Sigmoid colon (tissue), 7 donors: ENCODE measurements at places on chromosomes 3 and 15. TPM values are rescaled to one million over a fixed set of nuclear protein-coding genes. Genes with fewer than 3 reads are reported as not detected.

BUB1B gene
- 0.33 TPM for total RNA-seq

KBTBD13 gene
- not detected for total RNA-seq

SAMD7 gene
- not detected for total RNA-seq

FAM227B gene
- 11.1 TPM for total RNA-seq

C3orf22 gene
- not detected for total RNA-seq

KLHL40 gene
- total RNA-seq, result not detected

C3orf49 gene
- not detected for total RNA-seq

DNAH1 gene
- 7.5 TPM for total RNA-seq

GPR87 gene
- not detected for total RNA-seq

BLM gene
- total RNA-seq, result 0.99 TPM

PPP1R14D gene
- not detected for total RNA-seq

P2RY14 gene
- total RNA-seq, result 6.5 TPM

CCR4 gene
- not detected for total RNA-seq

RTP4 gene
- 7.2 TPM for total RNA-seq

HRG gene
- total RNA-seq, result not detected

TGM4 gene
- total RNA-seq, result not detected

MESP2 gene
- total RNA-seq, result not detected

TUSC7 gene
- not detected for total RNA-seq

SLC51B gene
- total RNA-seq, result not detected

QTRT2 gene
- total RNA-seq, result 8.0 TPM

HESX1 gene
- total RNA-seq, result 3.6 TPM

DAZL gene
- total RNA-seq, result 0.36 TPM

GPR62 gene
- total RNA-seq, result 0.71 TPM

TNFAIP8L3 gene
- total RNA-seq, result 11.6 TPM

CTXN2 gene
- total RNA-seq, result not detected

PARP3 gene
- 35.8 TPM for total RNA-seq

CLDN1 gene
- 0.27 TPM for total RNA-seq

CCDC51 gene
- total RNA-seq, result 22.5 TPM

HIGD2B gene
- total RNA-seq, result not detected

B3GALNT1 gene
- total RNA-seq, result 5.0 TPM

MYZAP gene
- total RNA-seq, result 55.6 TPM

DZIP1L gene
- 22.4 TPM for total RNA-seq

FAM107A gene
- 32.7 TPM for total RNA-seq

SUSD5 gene
- 1.3 TPM for total RNA-seq

CACNA1D gene
- 5.4 TPM for total RNA-seq

THRB gene
- total RNA-seq, result 29.7 TPM

LIPH gene
- total RNA-seq, result 0.14 TPM

GLDN gene
- total RNA-seq, result 5.5 TPM

BDH1 gene
- total RNA-seq, result 7.8 TPM

ITIH4 gene
- total RNA-seq, result 2.5 TPM

CILP gene
- 110 TPM for total RNA-seq

CLDN18 gene
- not detected for total RNA-seq

RBP2 gene
- not detected for total RNA-seq

SV2B gene
- 3.1 TPM for total RNA-seq

CHRNA7 gene
- total RNA-seq, result 0.54 TPM

ZNF620 gene
- 1.4 TPM for total RNA-seq

DAPK2 gene
- 5.5 TPM for total RNA-seq

IQCH gene
- total RNA-seq, result 1.4 TPM

CERS3 gene
- not detected for total RNA-seq

MAGI1 gene
- 29.8 TPM for total RNA-seq
